Stimulated activated CD4-positive, alpha-beta T cell treated with anti-CD3 and anti-CD28 coated beads, Interleukin-1b, Interleukin-23, amount 100 ng/mL, for 1 hour (primary cell): ENCODE measurements at places on chromosomes 1 and 21.

- DNase-seq: no peak
Measured at GRCh38 chr1:246181241-246181640, 325.8 kb downstream of the SMYD3 start.

DNA sequence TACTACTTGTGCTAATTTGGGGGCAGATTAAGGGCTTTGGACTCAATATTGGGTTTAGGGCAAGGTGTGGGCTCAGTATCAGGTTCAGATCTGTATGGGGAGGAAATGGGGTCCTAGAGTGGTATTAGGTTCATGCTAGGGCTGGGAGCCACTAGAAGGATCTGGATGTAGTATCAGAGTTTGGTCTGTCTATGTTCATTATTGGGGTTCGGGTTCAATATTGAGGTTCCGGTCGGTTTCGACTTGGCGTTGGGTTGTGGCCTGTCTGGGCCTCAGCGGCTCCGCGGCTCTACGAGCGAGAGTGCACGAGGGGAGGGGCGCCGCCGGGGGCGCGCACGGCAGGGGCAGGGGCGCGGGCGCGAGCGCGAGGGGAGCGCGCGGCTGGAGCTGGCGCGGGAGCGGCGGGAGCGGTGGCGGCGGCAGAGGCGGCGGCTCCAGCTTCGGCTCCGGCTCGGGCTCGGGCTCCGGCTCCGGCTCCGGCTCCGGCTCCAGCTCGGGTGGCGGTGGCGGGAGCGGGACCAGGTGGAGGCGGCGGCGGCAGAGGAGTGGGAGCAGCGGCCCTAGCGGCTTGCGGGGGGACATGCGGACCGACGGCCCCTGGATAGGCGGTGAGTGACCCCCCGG, at the start of gene PTPRF:
TSS of gene PTPRF (plus strand) at position 401 of the 624 bp plus-strand sequence. CDS start 14,193 bp downstream, outside the sequence.
- DNase-seq: no peak

GRCh38 chr1:81978945-81979344, 178.2 kb downstream of the ADGRL2 start:
- no peak for DNase-seq

DNA sequence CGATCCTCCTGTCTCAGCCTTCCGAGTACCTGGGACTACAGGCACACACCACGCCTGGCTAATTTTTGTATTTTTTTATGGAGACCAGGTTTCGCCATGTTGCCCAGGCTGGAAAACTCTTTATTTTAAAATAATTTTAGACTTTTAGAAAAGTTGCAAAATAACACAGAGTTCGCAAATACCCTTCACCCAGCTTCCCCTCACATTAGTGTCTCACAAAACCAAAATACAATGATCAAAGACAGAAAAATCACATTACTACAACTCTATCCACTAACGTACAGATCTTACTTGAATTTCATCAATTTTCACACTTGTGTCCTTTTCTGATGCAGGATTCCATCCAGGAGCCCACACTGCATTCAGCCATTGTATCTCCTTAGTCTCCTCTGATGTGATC, 58.8 kb upstream of the ERRFI1 start:
- no peak for DNase-seq

GRCh38 chr1:202648605-202649226, 61.5 kb downstream of the SYT2 start:
- no peak for DNase-seq

GRCh38 chr1:119968601-119969000, 72.3 kb upstream of the ADAM30 start:
- no peak for DNase-seq

GRCh38 chr1:168484083-168484482, 59.7 kb downstream of the XCL2 start:
- DNase-seq: no peak

DNA sequence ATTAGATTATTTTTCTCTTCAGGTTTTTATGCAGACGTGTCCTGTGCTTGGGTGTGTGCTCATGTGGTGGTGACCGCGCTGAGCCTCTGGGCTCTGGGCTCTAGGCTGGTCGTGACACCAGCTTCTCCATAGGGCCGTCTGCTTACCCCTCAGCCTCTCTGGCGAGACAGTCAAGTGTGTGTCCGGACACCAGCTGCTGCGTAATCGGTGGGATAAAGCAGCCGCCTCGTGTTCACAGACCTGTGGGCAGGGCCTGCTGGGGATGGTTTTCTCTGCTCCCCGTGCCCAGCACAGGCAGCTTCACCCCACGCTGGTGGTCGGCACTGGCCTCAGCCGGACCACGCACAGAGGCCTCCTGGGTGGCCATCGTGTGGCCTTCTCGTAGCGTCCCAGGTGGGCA, 33.6 kb upstream of the DIP2A start:
- DNase-seq: no peak

- no peak for DNase-seq
Measured at GRCh38 chr1:74571493-74571800, 59.0 kb upstream of the LRRC53 start.

- DNase-seq: no peak
Measured at GRCh38 chr21:31846690-31847089, 26.1 kb upstream of the HUNK start.
